Kidney capillary endothelial cell (primary cell): ENCODE measurements at places on chromosomes 13 and 19.

- DNase-seq: no peak
Measured at GRCh38 chr13:65505941-65506340, 1724.2 kb downstream of the PCDH9 start.

- DNase-seq: peak; percentile 26
Measured at GRCh38 chr13:80742033-80742432, 401.1 kb upstream of the SPRY2 start.

- DNase-seq: peak; percentile 58
Measured at GRCh38 chr13:102724923-102725322, 30.1 kb upstream of the METTL21C start.

- DNase-seq: no peak
Measured at GRCh38 chr19:54502518-54503048, at the start of gene LAIR2. LAIR2 (plus strand) TSS chr19:54502831; CDS start chr19:54502919, 88 bp downstream.

DNA sequence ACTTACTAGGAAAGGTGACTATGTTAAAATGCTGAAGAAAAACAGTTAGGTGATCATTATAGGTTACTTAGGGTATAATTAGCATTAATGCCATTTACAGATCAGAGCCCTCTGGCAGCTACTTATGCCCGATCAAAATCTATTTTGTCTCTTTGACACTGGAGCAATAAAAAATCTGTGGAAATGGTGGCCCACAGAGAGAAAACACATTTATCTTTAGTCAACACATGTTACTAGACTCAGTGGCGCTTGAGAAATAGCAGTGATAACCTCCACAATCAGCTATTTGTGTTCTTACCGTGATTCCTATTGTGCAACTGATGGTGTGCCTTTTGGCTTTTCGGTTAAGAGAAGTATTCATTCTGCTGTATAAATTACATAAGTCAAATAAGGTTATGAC, 1519.6 kb downstream of the PCDH9 start:
- no peak for DNase-seq

DNA sequence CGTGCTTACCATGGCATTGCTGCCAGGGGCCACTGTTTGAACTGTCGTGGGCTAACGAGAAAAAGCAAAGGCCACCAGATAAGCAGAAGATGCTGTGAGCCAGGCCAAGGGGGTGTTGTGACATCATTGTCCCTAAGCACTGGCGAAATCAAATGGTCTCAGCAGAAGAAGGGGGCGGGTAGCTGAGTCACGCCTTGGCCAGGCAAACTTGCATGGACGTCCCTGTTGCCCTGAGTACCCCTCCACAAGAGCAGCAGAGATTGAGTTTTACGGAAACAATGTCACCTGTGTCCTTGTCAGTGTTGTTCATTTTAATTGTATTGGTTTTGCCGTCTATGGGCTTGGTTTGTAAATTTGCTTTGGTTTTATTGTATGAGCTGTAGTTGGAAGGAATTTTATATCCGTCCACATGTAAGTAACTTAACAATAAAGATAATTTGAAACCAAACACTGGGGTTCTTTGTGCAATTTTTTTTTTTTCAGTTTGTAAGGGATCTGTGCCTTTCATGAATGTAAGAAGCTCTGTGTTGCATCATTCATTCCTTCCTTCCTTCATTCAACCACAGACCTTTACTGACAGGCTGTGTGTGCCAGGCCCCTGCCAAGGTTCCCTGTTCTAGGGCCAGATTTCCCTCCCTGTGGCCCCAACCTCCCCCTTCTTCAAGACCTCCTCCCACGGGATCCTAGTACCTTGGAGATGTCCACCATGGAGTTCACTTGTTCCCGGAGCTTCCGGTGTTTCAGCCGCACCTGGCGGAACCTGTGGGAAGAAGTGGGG, 12.3 kb downstream of the KCNN4 start:
- no peak for DNase-seq

DNA sequence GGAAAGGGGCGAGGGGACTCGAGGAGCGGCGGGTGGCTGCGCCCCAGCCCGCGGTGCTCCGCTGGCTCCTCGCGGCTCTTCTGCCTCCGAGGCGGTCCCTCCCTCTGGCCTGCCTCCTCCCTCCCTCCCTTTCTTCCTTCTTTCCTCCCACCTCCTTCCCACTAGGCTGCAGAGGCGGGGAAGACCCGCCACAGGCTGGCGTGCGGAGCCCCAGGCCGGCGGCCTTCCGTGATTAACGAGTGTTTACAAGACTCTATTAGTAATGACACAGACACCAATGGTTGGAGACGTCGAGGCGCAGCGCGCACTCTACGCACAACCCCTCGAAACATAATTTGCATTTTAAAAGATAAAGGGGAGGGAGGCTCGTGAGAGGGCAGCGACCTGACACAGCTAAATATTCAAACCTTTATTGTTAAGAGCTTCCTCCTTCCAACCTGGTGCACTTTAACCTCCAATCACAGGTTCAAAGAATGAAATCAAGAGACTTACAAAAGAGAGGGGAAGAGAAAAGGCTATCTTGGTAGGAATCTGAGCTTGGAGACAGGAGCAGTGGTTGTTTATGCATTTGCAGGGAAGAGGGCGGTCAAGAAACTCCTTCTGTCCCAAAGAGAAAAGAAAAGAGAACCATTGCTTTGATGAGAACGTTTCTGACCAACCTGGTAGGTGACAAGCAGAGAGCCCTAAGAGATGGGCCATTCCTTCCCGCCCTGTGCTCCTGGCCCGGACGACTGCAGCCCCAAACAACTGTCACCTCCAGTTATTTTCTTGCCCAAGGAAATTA, at the start of gene CDX2:
Gene CDX2 (minus strand): TSS at position 234 of the 784 bp plus-strand sequence. CDS start 309 bp downstream, outside the sequence.
- DNase-seq: no peak

DNA sequence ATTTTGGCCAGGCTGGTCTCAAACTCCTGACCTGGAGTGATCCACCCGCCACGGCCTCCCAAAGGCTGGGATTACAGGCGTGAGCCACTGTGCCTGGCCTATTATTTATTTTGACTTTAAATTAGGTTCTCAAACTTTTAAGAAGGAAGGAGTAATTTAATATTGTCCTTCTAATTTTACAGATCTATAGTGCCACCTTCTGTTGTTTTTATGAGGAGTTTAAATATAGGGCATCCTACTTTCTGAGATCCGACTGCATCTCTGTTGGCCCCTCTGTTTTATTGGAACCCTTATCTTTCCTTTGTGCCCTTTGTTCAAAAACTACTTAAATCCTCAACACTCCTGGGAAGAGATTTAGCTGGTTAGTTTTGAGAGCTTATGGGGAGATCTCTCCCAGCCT, 25.4 kb upstream of the ZMYM5 start:
- DNase-seq: no peak

GRCh38 chr19:48874303-48875135, 2.3 kb downstream of the PPP1R15A start:
- peak; percentile 73 for DNase-seq

DNA sequence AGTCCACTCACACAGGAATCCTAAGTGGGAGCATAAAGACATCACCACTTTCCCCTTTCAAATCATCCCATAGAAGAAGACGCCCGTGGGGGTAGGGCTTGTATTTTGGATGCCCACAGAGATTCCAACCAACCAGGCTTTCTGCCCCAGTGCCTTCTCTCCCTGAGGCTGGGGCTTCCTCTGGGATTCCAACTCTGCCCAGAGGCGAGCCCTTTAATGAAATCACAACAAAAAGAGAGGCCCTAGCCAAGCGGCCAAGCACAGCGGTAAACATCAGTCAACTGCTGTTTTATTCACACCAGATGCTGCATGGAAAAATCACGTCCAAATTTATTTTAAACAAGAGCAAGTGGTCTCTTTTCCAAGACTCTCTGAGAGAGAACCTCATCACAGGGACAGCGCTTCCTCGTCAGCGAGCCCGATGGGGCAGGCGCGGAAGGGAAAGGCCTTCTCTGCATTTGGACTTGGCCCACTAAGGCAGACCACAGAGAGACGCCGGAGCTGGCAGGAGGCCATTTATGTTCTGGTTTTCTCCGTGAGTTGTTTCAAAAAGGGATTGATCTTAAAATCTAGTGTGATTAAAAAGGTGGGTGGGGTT, 31.5 kb downstream of the ADPRHL1 start:
- DNase-seq: no peak

DNA sequence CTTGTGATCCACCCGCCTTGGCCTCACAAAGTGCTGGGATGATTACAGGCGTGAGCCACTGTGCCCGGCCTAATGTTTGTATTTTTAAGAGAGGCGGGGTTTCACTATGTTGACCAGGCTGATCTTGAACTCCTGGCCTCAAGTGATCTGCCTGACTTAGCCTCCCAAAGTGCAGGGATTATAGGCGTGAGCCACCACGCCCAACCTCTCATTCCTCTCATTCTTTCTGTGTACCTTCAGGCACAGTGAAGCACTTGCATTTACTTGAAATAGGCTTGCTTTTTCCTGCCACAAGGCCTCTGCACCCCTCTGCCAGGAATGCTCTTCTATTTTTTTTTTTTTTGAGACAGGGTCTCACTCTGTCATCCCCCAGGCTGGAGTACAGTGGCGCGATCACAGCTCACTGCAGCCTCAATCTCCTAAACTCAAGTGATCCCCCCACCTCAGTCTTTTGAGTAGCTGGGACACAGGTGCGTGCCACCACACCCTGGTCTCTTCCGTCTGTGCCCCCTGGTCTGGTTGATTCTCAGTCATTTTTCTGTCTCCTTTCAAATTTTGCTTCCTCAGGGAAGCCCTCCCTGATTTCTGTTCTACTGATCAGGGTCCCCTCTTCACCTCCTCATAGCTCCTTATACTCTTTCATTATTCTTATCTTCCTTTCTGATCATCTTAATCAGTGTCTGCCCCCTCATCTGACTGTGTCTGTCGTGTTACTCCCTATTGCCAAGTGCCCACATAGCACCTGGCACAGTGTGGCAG, 15.1 kb downstream of the ACTMAP start:
- DNase-seq: no peak

GRCh38 chr19:10295305-10295846, 5.6 kb downstream of the ICAM5 start:
- no peak for DNase-seq

- DNase-seq: no peak
Measured at GRCh38 chr13:33270895-33271538, 14.5 kb downstream of the STARD13 start.

DNA sequence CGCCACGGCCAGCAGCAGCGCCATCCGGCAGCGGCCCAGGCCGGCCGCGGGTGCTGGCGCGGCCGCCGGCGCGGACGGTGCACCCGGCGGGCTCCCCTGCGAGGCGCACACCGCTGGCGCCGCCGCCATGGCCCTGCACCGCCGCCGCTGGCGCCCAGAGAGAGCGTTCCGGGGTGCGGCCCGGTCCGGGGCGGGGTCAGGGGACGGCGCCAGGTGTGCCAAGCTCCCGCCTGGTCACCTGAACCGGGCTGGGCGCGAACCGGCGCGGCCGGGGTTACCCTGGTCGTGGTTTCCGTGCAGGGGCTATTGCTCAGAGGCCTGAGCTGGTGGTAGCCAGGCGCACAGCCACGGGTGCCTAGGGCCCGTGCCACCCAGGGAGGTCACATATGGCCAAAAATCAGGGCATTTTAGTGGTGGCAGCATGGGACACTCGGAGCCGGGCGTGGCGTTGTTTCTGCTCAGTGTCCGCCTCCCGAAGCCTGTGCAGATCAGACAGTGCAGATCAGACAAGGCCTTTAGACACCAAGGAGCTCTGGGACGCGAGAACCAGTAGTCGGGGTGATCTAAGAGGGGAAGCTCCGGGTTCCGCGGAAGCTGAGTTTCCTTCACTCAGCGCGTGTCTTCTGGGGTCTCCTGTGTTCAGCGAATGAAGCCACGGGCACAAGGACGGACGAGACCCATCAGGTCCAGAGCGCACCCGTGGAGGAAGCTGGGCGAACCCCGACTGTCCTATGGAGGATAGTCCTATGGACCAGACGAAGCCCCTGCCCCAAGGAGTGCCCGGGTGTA, at the start of gene TMEM238:
Gene TMEM238 (minus strand): TSS at position 162 of the 789 bp plus-strand sequence. CDS start 33 bp downstream, at position 129.
- no peak for DNase-seq

GRCh38 chr13:24043590-24044350, 116.8 kb upstream of the SPATA13 start:
- no peak for DNase-seq

DNA sequence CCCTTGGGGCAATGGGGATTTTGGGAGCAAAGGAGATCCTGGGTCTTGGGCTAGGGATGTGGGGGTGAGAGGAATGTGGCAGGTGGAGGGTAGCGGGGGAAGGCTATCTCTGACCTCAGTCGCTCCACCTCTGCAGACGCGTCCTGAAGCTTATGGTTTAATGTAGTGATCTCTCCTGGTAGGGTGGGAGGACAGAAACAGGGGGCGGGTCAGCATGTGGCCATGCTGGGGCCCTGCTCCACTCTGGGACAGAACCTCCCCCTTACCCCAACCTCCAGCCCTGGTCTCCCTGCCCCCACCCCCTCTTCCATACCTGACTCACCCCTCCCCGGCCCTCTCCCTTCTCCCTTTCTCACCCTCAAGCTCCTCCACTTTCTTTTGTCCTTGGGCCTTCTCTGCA, 1.4 kb downstream of the BST2 start:
- no peak for DNase-seq

- DNase-seq: peak; percentile 71
Measured at GRCh38 chr13:20359335-20359734, 127.2 kb upstream of the GJB6 start.

- no peak for DNase-seq
Measured at GRCh38 chr19:42961119-42961518, 24.1 kb upstream of the PSG7 start.

- no peak for DNase-seq
Measured at GRCh38 chr19:17302391-17303166, 646 bp downstream of the ABHD8 start.

DNA sequence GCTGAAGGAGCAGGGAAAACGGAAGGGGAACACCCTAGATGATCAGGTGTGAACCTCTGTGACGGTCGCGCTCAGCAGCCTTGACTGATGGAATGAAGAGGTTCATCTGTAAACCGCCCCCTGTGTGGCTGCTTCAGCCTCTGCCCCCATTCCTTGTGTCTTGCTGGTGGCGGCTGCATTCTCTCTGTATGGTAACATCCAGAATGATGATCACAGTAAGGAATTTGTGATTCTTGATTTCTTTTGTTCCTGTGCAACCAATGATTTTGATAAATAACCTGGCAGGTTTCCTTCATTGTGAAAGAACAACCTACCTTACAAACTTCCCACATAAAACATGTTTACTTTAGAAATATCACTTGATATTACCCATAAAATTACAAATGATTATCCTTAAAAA, 118.7 kb upstream of the MCF2L start:
- no peak for DNase-seq

GRCh38 chr19:46896076-46896794, 35.4 kb downstream of the ARHGAP35 start:
- DNase-seq: no peak

GRCh38 chr13:43077906-43078305, 54.5 kb downstream of the DNAJC15 start:
- DNase-seq: no peak
